Activated T-cell treated with anti-CD3 and anti-CD28 coated beads, Interleukin-2, amount 50 U/mL, for 48 hours (primary cell): ENCODE measurements at places on chromosomes 2 and 18.
A peak's percentile ranks its signal among the peaks of the same experiment; 100 is the strongest.

GRCh38 chr2:235041918-235042575 lies 90.2 kb downstream of the SH3BP4 start:
- no peak for DNase-seq

DNA sequence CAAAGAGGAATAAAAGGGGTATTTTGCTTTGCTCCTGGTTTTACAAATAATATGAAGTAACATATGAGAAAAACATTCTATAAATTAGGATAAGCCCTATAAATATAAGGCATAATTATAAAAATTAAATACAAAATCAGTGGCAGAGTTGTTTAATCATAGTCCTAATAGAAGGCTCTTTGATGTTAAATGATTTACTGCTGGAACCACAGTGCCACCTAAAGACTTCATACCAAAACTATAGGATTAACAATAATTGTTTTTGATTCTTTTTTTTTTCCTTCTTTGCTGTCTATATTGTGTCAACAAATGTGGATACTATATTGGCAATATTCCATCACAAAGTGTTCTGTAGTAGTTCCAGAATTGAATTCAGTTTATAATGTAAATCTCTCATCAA lies 837.7 kb upstream of the SLC39A10 start:
- no peak for DNase-seq

GRCh38 chr2:127864877-127865276 lies 6.9 kb upstream of the POLR2D start:
- no peak for DNase-seq

DNA sequence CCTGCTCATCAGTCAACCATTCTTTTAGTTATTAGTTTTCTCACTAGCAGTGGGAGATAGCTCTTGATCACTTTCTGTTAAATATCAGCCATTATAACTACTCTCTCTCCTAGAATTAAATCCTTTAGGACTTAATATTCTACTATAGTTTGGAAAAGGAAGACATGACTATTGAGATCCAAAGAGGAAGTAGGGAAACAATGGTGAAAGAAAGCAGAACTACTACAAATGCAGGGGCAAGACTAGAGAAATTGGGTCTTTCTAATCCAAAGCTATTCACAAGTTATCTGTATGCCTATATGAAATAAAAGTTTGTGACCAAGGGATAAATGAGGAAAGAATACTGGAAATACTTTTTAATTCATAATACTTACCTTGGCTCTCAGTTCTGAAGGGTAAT lies 65.1 kb downstream of the SRBD1 start:
- no peak for DNase-seq

GRCh38 chr18:31401156-31402025 lies 24.8 kb downstream of the DSG4 start:
- no peak for DNase-seq

- DNase-seq = no peak
Observed at GRCh38 chr2:127012215-127012614, 94.7 kb downstream of the BIN1 start.

GRCh38 chr18:76679945-76680344 lies 142.4 kb upstream of the ZNF236 start:
- DNase-seq = no peak

- no peak for DNase-seq
Observed at GRCh38 chr18:73007195-73007914, 139.6 kb upstream of the NETO1 start.

DNA sequence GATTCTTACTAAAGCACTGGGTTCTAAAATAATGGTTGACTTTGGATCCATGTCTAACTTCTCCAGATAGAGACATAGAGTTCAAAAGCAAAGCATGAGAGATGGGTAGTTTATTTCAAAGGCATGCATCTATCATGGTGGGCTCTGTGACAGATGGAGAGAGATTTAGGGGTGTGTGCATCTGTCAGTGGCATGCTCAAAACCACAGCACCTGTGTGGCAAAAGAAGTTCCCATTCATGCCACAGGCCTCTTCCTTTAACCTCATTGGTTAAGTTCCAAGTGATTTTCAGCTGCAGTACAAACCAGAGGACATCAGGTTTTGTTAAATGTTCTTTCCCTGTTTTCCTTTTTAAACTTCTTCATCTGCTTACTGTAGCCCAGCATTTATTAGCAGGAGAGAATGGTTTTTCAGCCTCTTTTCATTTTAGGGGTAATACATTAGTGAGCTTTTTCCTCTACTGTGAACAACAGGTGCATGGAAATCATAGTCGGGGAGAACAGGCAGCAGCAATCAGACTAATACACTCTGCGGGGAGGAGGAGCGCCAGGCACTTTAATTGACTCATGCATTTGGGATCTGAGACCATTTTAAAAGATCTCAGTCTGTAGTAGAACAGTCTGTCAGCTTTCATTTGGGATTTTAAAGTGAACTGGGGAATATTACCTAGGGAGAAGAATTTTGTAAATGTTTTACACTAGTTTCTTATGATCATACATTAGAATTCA lies 52.4 kb upstream of the UPP2 start:
- DNase-seq = no peak

DNA sequence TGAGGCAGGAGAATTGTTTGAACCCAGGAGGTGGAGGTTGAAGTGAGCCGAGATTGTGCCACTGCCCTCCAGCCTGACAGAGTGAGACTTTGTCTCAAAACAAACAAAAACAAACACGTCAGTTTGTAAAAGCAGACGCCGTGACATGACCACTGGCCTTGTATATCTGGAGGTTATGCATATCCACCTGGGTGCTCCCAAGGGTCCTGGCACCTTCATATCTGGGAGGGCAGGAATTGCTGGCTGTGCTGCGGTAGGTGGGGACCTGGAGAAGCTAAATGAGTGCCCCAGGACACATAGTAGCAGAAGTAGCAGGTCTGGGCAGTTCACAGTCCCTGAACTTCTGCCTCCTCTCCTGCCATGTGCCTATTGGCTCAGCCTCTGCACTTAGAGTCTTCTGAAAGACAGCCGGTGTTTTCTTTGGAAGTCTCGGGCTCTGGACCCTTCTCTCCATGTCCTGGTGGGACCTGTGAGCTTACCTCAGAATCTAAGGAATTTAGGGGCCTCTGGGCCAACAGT lies 30.9 kb upstream of the IL1R2 start:
- DNase-seq = no peak

- no peak for DNase-seq
Observed at GRCh38 chr18:39019989-39020388, 1454.4 kb upstream of the CELF4 start.

- no peak for DNase-seq
Observed at GRCh38 chr18:52484977-52485376, 145.0 kb downstream of the DCC start.

DNA sequence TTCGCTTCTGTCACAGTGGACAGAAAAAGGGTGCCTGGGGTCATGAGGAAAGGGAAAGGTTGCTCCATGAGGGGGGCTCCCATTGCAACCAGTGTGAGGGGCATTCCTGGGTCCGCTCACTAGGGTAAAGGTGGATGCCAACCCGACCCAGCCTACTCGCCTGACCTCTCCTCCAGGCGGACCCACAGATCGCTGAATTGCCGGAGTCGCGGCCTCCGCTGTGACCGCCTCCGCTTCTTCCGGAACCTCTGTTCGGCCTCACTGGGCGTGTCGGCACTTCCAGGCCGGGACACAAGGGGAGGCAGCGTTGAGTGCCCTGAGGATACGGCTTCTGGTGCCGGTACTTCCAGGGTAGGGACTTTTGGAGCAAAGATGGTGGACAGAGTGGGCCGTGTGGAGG lies 57.1 kb downstream of the TRABD2A start:
- DNase-seq = no peak

- no peak for DNase-seq
Observed at GRCh38 chr2:152343426-152343825, 8.5 kb downstream of the FMNL2 start.

DNA sequence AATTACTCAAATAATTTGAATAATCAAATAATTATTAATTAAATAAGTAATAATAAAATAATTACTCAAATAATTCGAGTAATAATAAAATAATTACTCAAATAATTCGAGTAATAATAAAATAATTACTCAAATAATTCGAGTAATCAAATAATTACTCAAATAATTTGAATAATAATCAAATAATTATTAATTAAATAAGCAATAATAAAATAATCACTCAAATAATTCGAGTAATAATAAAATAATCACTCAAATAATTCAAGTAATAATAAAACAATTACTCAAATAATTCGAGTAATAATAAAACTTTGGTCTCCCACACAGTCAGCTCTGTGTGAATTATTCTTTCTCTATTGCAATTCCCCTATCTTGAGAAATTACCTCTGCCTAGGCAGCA lies 30.0 kb upstream of the LINC00305 start:
- no peak for DNase-seq

DNA sequence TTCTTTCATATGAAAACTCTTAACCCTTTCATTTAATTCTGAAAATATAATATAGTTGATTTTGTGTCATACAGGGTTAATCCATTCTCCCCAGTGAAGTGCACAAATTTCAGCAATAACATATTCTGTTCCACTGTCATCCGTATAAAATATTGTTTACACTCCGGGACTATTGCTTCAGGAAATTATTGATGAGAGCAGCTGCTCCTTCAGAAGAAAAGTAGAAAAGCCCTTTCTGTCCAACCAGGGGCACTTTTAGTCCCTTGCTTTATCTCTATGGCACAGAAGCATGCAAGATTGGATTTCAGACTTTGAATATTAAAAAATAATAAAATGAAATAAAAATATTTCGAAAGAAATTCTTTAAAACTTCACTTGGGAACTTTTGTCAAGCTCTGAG lies 535.7 kb upstream of the SLC39A10 start:
- DNase-seq = no peak

- no peak for DNase-seq
Observed at GRCh38 chr2:186093174-186093573, 354.6 kb downstream of the FSIP2 start.

GRCh38 chr18:3119401-3120341 lies 100.1 kb downstream of the MYOM1 start:
- DNase-seq = no peak

DNA sequence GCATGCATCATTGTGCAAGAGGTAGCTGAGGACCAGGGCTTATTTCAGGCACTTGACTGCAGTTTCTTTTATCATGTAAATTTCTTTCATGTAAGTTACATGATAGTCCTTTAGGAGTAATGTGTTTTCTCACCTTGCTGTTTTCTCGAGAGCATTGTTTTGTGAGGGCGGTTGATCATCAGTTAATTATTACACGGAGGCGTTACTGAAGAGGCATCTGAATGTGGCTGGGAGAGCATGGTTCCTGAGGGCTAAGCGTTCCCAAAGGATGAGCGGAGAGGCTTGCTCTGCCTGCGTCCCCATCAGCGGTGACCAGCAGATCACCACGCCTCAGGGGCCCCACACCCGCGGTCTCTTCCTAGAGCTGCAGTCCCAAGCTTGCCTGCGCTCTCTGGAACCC lies 156.1 kb upstream of the NFATC1 start:
- DNase-seq = no peak

GRCh38 chr2:211900518-211900917 lies 638.1 kb downstream of the ERBB4 start:
- no peak for DNase-seq

GRCh38 chr2:201915446-201915845 lies 109.1 kb downstream of the CDK15 start:
- no peak for DNase-seq

GRCh38 chr2:16256601-16257321 lies 316.4 kb downstream of the MYCN start:
- no peak for DNase-seq

- DNase-seq = no peak
Observed at GRCh38 chr2:139465789-139466188, 685.6 kb upstream of the NXPH2 start.

- DNase-seq = no peak
Observed at GRCh38 chr2:98564541-98565132, 43.7 kb downstream of the COA5 start.

DNA sequence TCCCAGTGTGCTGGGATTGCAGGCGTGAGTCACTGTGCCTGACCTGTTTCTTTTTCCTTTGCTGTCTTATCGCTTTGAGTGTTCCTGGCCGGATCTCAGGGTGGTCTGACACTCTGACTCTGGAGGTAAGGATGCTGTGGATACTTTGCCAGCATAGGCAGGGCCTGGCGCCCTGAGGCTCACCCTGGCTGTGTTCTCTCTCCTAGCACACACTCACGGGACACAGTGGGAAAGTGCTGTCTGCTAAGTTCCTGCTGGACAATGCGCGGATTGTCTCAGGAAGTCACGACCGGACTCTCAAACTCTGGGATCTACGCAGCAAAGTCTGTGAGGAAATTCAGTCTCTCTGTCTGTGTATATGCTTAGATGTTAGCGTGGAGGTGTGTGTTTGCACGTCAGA lies 18.0 kb upstream of the SAG start:
- no peak for DNase-seq

DNA sequence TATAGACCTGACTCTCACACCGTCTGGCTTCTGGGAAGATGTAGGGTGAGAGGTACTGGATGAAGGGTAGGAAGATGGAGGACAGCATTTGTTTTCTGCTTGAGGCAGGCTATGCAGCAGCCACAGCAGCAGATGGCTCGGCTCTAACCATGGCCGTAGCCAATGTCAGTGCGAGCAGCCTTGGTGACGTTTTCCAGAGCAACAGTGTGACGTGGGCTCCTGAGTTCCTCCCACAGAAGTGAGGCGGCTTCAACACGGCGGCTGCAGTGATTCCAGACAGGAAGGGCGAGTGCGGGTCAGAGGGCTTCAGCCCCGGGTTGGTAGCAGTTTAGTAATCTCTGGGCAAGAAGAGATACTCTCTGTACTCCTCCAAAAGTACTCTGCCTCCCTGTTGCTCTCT lies 133.0 kb upstream of the MYT1L start:
- DNase-seq = no peak

DNA sequence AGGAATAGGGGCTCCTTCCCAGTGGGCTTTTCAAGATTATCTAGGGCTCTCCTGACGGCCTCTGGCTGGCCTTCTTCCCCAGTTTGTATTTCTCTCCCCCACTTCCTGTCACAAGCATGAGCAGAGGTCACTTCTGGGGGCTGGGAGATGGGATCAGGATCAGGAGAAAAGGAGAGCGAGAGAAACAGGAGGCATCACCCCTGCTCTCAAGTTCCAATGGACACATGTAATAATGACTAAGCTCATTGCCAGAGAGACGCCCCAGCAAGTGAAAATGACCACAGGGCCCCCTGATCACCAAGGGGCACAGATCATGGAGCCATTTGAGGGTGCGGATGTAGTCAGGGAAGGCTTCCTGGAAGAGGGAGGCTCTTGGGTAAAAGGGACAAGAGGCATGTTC lies 92.1 kb downstream of the SMAD7 start:
- DNase-seq = no peak

- no peak for DNase-seq
Observed at GRCh38 chr2:43190311-43191052, 35.9 kb downstream of the ZFP36L2 start.

GRCh38 chr2:3628241-3628679 lies 29.7 kb upstream of the ALLC start:
- DNase-seq = no peak

- DNase-seq = no peak
Observed at GRCh38 chr2:128801576-128801975, 482.9 kb upstream of the HS6ST1 start.

GRCh38 chr2:118492335-118492734 lies 355.1 kb downstream of the EN1 start:
- no peak for DNase-seq

GRCh38 chr2:36618381-36618780 lies 20.4 kb upstream of the FEZ2 start:
- peak; percentile 38 for DNase-seq
